SK-N-MC (cell line): ENCODE measurements at places on chromosomes 5 and 9.
A peak's percentile ranks its signal among the peaks of the same experiment; 100 is the strongest.

DNA sequence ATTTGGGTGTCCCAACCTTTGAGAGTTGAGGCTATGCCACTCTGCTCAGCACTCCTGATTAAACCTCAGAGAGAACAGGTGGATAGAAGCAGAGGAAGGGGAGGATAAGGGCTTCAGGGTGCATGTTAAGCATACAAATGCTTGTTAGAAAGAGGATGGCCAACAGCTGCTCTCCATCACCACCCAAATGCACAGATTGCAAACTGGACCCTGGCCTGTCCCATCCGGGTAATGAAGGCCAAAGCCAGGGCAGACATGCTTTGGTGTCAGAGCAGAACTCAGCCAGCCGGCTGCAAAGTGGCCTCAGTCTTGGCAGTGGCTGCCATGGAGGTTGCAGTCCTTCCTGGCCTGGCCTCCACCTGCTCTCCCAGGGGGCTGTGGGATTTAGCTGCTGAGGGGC is 84.3 kb downstream of the SIL1 start:
- DNase-seq = no peak

- DNase-seq = no peak
Measured at GRCh38 chr5:109837231-109837861, 147.6 kb downstream of the MAN2A1 start.

DNA sequence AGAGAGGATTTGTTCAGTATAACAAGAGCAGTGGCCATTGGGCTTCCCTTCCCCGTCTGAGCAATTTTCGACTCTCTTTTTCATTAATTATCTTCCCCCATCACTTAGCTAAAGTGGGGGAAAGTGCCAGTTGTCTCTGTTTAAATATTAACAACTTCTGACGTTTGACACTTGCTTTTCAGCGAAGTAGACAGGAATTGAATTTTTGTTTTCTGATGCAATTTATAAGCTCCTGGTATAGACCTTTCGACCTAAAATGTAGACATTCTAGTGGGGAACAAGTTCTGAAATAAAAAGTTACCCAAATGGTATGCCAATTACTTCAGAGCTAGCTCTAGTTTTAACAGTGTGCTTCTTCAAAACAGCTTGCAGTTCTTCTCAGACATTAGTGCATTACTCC is 100.6 kb downstream of the ITGA1 start:
- DNase-seq = no peak

GRCh38 chr5:144585681-144586080 is 415.0 kb downstream of the KCTD16 start:
- no peak for DNase-seq

- no peak for DNase-seq
Measured at GRCh38 chr5:176660860-176661641, 13.8 kb downstream of the TSPAN17 start.

DNA sequence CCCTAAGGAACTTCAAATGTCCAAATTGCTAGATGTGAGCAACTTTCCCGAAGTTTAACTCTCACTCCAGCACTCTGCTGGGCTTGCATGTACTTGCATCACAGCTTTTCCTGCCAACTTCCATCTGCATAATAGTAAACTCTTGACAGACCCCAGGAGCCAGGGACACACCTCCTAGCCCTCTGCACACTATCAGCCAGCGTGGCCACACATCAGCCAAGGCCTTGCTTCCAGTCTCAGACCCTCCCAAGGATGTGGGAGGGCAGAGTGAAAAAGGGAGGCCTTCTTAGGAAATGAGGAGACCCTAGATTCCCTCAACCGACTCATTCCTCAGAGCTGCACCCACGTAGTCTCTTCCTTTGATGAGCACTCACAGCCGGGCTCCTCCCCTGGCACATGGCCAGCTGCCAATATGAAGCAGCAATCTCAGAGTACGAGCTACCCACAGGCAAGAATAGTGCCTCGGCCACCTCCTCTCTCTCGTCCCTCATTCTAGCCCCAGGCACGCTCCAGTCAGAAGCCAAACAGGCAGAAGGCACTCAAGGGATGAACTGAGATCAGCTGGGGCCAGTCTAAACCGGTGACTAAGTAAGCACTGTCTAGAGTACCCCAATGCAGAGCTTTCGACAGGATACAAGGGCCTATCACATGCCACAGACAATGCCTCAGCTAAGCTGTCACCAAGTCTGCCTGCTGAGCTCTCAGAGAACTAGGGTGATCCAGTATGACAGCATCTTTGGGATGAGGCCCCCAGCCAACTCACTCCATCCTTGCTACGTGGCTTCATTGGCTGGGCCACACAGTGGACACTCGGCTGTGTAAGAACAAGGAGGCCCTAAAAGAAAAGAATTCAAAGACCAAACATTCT is 2.3 kb downstream of the P4HA2 start:
- peak; percentile 18 for DNase-seq

DNA sequence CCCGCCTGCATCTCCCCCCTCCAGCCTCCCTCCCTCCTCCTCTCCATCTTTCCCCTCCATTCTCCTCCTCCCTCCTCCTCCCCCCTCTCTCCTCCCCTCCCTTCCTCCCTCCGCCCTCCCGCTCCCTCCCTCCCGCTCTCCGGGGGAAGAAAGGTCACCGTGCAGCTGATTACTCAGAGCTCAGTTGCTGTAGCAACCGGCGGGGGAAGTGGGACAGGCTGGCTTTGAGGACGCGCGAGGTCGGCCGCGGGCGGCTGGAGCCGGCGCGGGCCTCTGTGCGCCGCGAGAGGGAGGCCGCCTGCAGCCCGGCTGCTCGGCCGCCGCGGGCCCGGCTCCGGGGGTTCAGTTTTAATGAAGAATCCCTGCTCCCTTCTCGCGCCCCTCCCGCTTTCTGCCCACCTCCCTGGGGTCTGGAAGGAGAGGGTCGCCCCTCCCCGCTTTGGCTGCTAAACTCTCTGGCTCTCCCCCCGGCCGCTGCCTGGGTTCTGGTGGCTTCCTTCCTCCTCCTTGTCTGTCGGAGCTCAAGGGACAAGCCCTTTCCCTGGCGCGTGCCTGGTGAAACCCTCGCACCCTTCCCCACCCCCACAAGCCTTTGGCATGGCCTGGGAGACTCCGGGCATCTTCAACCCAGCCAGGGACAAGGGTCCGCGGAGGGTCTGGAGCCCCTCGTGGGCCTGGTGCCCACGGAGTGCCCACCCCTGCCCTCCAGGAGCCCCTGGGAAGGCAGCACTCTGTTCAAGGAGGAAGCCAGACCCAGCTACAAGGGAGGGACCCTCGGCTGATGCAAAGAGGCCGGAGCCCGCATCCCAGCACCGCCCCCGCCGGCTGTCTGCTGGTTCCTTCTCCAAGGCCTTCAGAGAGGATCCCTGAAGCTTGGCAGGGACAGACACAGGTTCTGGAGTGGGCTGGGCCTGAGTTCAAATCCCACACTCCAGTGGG is 160.3 kb downstream of the C9orf50 start:
- DNase-seq = no peak

GRCh38 chr9:97440160-97440559 is 28.3 kb downstream of the TDRD7 start:
- no peak for DNase-seq

- DNase-seq = no peak
Measured at GRCh38 chr9:89473762-89474469, 24.0 kb downstream of the SEMA4D start.

DNA sequence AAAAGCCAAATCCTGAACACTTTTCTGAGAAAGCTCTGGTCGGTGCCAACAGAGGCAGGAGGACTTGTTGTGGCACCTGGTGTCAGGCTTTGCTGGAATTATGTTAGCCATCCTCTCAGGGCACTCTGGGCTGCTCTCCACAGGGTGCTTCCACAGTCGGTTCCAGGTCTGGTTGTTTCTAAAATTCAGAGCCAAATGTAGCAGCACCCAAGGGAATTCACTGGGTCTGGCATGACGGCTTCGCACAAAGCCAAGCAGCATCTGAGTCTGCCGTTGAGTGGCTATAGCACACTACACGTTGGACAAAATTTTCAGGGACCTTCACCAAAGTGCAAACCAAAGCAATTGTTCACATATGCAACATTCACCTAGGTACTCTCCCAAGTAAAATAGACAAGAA is 110.2 kb downstream of the PJA2 start:
- DNase-seq = no peak
